ENCODE measurements at places on chromosomes 5 and 9. TPM values are rescaled to one million over a fixed set of nuclear protein-coding genes. Genes with fewer than 3 reads are reported as not detected.

- ATAC-seq, result no peak
Measured at GRCh38 chr9:16102154-16102553, 549.3 kb downstream of the CCDC171 start.

- no peak for ATAC-seq
Measured at GRCh38 chr5:74412066-74412465, 228.5 kb downstream of the ENC1 start.

DNA sequence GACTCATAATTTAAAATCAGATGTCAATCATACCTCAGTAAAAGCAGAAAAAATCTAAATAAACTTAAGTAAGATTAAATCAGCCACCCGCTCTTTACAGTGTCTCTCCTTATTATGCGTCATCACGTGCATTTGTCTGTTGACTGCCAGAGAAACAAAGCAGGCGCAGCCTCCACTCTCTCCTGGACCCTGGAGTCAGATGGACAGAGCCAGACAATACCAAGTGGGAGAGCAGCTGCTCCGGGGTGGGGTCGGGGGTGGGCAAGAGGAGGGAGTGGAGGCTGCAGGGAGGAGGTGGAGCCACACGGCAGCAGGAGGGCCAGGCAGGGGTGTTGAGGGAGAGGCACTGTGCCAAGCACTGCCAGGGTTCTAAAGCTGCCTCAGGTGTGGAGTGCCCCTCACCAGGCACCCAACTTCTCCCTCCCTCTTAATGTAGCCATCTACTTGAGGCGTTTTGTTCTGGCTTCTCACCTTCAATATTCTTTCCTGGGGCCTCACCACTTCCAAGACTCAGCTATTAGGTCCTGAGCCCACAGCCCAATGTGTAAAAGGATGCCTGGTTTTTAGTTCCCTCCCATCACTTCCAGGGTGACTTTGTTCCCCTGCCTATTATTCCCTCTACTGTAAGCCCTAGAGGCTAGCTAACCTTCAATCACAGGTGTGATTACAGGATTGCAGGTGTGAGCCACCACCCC, 96.3 kb downstream of the GLDC start:
- no peak for ATAC-seq

DNA sequence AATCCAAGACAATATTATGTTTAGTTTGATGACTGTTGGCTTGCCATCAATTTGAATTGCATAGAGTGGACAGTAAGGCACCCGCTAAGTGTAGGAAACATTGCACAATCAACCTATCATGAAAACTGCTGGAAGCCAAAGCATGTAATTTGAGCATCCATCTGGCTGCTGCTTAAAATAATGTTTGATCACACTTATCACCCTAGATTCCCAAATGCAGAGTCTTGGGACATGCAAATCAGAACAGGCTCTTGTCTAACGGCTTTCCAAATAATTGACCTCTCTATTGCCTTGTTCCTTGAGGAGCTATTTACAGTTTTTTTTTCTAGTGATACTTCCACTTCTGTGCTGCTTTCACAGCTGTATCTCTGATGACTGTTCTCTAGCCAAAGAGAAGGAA, 342.1 kb downstream of the PRR16 start:
- no peak for ATAC-seq

DNA sequence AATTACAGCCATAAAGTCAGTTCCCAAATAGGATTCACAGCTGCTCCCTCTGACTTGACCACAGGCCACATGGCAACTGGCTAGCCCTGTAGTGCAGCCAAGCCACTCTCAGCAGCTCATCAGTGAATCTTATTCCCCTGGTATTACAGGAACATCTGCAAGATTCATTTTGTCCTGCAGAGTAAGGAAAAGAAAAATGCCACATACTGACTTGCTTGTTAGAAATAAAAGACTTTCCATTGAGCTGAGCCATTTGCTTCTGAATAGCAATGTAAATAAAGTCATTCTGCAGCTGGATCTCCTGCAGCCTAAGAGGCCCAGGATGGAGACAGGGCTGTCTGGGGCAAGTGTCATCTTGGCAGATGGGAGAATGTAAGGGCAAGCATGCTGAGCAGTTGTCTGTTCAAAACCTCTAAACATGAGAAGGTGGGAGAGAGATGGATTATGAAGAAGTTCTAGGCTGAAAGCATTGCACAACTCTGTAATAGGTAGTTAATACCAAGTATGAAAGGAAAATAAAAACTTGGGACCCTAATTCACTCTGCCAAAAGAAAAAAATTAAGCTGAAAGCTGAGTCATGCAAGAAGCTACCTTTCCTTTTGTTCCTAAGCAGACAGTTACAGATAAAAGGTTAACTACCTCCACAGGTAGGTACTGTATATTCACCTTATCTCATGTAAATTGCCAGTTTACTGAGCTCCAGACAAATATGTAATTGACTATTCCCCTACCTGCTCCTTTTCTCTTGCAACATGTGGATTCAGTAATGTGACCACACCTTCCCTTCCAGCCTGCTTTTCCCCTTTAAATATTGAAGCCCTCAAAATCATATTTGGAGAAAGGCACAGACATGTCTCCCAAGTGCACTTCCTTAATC, 244.4 kb upstream of the RAI14 start:
- ATAC-seq, result no peak

DNA sequence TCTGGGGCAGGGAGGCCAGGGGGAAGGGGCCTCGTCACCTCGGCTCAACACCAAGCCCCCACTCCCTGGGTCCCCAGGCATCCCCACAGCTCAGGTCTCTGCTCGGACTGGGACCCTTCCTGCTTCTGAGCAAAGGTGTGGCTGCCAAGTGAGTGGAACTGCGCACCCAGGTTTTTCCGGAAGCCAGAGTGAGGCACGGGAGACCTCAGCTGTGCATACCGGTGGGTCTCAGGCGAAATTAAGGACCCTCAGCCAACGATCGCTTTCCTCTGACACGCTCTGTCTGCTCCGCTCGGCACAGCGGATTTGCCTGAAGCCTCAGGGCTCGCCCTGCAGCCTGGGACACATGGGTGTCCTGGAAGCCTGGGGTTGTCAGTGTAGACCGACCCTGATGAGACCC, 41.0 kb upstream of the IRX4 start:
- ATAC-seq, result no peak

DNA sequence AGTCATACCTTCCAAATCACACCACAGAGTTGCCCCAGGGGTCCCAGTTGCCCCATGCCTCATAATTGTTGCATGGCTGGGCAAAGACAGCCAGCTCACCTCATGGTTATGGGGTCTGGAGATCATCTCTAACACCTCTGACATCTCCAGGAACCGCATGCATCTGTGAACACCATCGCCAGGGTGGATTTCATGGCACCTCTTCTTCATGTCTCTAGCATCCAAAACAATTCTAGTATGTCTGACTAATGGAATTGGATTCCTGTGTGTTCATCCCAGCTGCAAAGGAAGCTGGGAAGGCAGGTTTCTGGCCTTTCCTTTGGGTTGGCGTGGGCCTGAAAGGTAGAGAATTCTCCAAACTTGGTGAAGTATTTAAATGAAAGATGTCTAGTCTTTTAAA, 122.3 kb upstream of the ABCA1 start:
- ATAC-seq, result no peak

DNA sequence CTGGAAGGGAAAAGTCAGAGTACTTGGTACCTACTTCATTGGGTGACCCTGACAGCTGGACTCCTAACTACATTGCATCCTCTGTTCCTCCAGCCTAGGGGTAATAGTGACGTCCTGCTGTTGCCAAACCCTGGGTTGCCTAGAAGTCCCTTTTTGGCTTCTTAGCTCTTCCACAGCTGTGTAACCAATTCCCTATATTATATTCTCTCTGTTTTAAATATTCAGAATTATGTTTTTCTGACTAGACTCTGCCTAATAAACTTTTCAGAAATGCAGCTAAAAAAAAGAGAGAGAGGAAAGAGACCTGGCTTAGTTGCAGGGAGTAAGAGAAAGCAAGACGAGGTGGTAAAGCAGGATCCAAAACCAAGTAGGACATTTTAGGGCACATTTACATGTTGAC, 28.4 kb downstream of the MCTP1 start:
- ATAC-seq, result no peak

DNA sequence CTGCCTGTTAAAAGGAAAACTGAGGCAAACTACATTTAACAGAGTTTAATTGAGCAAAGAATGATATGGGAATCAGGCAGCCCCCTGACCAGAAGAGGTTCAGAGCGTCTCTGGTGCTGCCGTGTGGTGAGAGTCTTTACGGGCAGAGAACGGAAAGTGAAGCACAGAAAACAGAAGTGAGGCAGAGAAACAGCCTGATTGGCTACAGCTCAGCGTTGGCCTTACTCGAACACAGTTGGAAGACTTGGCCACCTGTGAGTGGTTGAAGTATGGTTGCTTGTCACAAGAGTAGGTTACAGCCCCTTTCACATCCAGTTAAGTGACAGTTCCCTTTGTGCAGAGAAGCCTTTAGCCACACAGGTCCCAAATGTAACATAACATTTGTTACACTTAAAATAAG, 16.9 kb upstream of the FBP1 start:
- peak; percentile 60 for ATAC-seq

DNA sequence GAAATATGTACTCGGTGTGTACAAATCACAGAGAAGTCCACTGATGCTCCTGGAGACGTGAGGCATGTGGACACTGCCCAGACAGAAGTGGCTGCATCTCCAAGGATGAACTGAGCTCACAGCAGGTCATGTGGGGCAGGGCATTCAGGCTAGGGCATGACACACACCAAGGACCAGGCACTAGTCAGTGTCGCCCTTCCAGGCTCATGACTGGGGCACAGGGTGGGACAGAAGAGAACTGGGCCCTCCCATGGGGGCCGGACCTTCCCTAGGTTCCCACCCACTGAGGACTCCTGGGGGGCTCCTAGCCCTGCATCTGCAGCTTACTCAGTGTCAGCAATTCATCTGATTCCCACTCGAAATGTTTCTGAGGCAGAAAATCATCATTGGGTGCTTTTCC, 256.8 kb upstream of the IRX4 start:
- ATAC-seq, result no peak

- no peak for ATAC-seq
Measured at GRCh38 chr9:4746278-4747030, 5.5 kb upstream of the AK3 start.

- no peak for ATAC-seq
Measured at GRCh38 chr9:114401344-114401743, 13.6 kb upstream of the AKNA start.

DNA sequence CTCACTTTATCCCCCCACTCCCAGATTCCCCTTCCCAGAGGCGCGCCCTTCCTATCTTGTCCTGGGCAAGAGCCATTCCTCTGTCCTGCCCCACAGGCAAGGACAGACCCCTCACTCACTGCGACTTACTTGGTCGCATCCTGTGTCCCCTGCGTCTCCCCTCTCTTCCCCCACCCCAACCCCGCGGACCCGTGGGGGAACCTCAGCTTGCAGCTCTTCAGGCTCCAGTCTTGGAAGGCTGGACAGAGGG, 542 bp downstream of the GGTA1 start:
- no peak for ATAC-seq

- no peak for ATAC-seq
Measured at GRCh38 chr5:78922879-78923621, 62.1 kb downstream of the ARSB start.

DNA sequence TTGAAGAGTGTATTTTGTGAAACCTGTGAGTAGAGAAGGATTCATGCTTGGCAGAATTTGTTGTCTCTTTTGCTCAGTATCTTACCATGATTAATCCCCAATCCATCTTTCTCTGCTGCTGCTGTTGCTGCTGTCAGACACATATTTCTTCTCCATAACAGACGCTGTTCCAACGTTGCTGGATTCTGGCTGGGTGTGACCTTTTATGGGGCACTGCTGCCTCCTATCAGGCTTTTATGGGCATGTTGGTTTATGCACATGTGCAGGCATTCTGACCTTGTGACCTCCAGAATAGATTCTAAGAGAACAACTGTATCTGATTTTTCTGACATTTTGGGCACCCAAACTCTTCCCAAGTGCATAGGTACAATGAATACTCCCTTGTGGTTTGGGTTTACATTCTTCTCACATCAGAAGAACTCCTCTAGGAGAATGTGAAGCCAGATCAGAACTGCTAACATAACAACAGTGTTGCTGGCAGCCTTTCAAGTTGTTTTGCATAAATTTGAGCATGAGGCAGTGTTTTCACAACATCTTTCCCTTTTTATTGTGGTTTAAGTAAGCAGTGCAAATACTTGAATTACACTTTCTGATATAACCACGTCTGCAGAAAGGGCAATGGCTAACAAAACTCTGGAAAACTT, 9.2 kb upstream of the ISL1 start:
- ATAC-seq, result no peak

GRCh38 chr9:120032639-120033038, 547.3 kb downstream of the CDK5RAP2 start:
- no peak for ATAC-seq

DNA sequence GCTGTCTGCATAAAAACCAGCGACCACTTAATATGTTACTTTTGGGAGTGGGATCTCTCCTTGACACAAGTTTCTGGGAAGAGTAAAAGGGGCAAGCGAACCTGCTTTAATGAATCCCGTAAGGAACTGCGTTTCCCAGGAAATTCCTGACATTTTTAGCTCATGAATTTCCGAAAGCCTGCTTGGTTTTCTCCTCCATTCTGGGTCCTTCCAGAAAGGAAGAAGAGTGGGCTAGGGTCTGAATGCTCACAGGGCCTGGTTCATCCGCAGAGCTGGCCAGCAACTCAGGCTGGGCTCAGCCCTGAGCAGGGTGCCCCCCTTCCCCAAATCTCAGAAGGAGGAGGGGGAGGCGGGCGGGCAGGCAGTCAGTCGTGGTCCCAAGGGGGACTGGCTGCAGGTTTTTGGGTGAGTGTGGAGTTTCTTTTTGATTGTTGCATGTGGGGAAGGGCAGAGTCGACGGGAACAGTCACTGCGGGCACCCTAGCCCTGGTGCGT, 1.2 kb upstream of the PURA start:
- no peak for ATAC-seq

Gene NPDC1
- 50.4 TPM for total RNA-seq

Gene POLR3G
- total RNA-seq, result 0.84 TPM

Gene SAPCD2
- 0.16 TPM for total RNA-seq

Gene GPBP1
- 42.0 TPM for total RNA-seq

Gene GLDC
- 0.15 TPM for total RNA-seq

Gene TRIM7
- total RNA-seq, result 4.4 TPM

Gene TMEM174
- not detected for total RNA-seq

Gene MATR3
- total RNA-seq, result 194 TPM

Gene CCDC171
- 3.6 TPM for total RNA-seq

Gene TAF11L10
- not detected for total RNA-seq

Gene SPATA6L
- total RNA-seq, result 1.9 TPM

Gene RNF183
- total RNA-seq, result not detected
